Cardiac muscle cell (in vitro differentiated cells and primary cell): ENCODE measurements at places on chromosomes 1 and 21. TPM values are rescaled to one million over a fixed set of nuclear protein-coding genes. Genes with fewer than 3 reads are reported as not detected.

The CYP4B1 gene
- not detected in 2 replicates for polyA plus RNA-seq

The IFI44L gene
- not detected in 2 replicates for polyA plus RNA-seq

The GIPC2 gene
- polyA plus RNA-seq, result 0.06 TPM in 1 of 2 replicates, not detected in the other

The ATP13A2 gene
- polyA plus RNA-seq, result 55.1 and 76.8 TPM in 2 replicates

The TRIM62 gene
- 2.4 and 3.1 TPM in 2 replicates for polyA plus RNA-seq

The MFAP2 gene
- polyA plus RNA-seq, result 91.4 and 162 TPM in 2 replicates

The PLCH2 gene
- 0.44 and 1.5 TPM in 2 replicates for polyA plus RNA-seq

The LCE6A gene
- not detected in 2 replicates for polyA plus RNA-seq

The ACTN2 gene
- polyA plus RNA-seq, result 785 and 814 TPM in 2 replicates

The FMN2 gene
- polyA plus RNA-seq, result 0.50 and 2.7 TPM in 2 replicates

The S1PR1 gene
- 58.1 and 59.1 TPM in 2 replicates for polyA plus RNA-seq

The CHRNB2 gene
- polyA plus RNA-seq, result not detected in 2 replicates

The OR2L13 gene
- 0.88 TPM in 1 of 2 replicates, not detected in the other for polyA plus RNA-seq
